Stimulated activated CD4-positive, alpha-beta T cell treated with anti-CD3 and anti-CD28 coated beads, Interleukin-12 subunit alpha, Interleukin-12 subunit beta, amount 100 ng/mL, for 4 hours (primary cell): ENCODE measurements at places on chromosomes 12 and 14.

GRCh38 chr12:84874125-84874824 lies 38.3 kb downstream of the SLC6A15 start:
- no peak for DNase-seq

- DNase-seq: peak; percentile 12
These were observed at the start of gene SLC7A8 for GRCh38 chr14:23183479-23183878. Gene SLC7A8 (minus strand): TSS chr14:23183660. CDS start chr14:23182914, 746 bp downstream.

- no peak for DNase-seq
These were observed 16.1 kb upstream of the KRT80 start for GRCh38 chr12:52207895-52208294.

- peak; percentile 76 for DNase-seq
These were observed 1.3 kb upstream of the TEDC1 start for GRCh38 chr14:105489542-105490266.

GRCh38 chr12:132207083-132207775 lies 63.0 kb downstream of the NOC4L start:
- DNase-seq: no peak

DNA sequence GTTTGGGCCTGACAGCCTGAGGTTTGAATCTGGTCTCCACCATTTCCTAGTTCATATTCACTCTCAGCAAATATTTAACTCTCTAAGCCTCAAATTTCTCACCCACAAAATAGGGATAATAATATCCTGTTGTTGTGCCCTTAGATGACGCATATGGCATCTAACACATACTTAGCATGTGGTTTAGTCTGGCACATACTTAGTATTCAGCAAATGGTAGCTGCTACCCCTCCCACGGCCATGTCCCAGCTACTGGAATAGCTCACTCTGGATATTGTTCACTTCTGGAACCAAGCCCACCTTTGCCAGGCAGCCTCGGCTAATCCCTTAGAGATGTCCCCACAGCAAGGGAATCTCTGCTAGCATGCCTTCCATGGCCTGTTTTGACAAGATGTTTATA lies 53.3 kb downstream of the BICD1 start:
- DNase-seq: no peak

DNA sequence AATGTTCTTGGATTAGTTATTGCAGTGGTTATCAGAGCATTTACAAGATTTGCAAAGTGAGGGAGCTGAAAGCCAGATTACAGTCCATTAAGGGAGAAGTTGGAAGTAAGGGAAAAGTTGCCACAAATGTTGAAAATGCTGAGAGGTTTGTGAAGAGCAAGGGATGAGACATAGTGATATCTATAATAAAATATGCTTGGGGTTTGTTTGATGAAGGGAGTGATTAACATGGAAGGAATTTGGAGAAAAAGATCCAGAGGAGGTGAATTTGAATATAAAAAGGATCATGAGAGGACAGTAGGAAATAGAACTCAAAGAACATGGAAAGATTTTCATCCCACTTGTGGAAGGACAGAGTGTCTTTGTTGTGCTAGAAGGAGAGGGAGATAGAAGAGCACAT lies 19.3 kb upstream of the CCER1 start:
- DNase-seq: no peak

DNA sequence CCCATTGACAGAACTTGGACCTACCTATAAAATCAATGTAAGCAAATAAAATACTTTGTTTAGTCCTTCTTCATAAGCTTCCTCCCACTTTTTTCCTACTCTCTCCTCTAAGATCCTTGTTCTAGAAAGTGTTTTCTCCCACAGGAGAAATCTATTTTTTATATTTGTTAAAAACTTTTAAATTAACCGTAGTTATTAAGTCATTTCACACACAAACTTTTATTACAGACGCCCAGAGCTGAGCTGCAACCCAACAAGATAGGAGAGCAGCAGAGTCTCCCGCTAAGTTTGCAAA lies 27.7 kb downstream of the DAD1 start:
- no peak for DNase-seq

DNA sequence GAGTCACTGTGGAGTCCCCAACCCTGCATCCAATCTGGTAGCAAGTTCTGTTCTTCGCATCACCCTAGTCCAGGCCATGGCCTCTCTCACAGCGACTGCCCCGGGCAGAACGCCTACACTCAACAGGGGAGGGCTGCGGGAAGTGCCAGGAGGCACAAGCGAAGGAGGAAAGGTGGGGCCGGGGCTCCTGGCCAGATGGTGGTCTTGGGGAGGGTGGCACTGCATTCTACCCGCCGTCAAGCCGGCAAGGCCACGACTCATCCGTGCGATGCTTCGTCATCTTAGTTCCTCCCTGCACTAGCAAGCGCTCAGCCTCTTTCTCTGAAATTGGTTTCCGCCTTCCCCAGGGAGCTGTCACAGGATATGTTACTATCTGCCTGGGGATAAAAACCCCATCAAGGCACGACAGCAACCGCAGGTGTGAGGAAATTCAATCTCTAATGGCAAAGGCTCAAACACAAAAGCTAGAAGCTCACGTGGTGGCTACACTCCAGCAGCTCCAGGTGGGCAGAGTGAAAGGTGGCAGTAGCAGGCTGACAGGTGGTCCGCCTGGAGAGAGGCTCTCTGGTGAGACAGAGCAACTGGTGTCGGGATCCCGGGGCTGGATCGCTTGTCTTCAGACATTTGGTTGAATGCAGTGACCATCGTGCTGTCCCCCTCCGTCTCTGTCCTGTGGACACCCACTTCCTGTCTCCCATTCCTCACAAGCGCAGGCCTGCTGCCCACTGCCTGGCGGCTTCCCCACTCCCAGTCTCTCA lies 34.1 kb downstream of the ACADS start:
- DNase-seq: no peak

GRCh38 chr14:24399999-24400718 lies 1.4 kb downstream of the NYNRIN start:
- no peak for DNase-seq

GRCh38 chr12:10891937-10892336 lies 7.9 kb upstream of the PRH1 start:
- DNase-seq: no peak

GRCh38 chr12:6056406-6057240 lies 67.8 kb downstream of the VWF start:
- peak; percentile 23 for DNase-seq

DNA sequence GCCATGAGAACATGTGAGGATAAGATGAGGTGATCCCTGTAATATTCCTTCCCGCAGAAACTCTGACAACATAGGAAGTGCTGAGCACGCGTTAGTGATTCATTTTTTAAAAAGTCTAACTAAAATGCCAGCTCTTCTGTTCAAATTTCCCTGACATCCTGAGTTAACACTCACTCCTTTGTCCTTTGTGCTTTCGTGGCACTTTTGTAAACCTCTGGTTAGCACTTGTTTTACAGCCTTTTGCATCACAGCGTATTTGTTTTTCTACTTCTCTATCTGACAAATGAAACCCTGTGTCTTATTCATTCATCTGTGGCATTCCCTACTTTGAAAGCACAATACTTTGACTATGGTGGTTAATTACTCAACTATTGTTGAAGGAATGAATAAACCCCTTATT lies 313.6 kb downstream of the NUAK1 start:
- no peak for DNase-seq

DNA sequence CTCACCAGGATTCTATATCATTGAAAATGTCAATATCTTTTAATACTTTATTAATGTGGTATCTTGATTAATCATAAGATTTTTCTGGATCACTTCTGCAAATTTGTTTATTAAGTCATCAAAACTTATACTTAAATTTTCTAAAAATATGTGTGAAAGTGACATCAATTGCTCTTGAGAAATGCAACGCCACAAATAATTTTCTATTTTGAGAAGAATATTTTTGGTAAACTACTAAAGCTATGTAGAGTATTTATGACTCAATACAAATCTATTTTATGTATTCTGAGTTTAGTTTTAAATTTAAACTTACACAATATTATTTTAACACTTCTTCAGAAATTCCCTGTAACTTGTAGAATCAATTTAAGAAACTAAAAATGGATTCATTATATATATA lies 263.3 kb downstream of the RASSF9 start:
- DNase-seq: no peak

DNA sequence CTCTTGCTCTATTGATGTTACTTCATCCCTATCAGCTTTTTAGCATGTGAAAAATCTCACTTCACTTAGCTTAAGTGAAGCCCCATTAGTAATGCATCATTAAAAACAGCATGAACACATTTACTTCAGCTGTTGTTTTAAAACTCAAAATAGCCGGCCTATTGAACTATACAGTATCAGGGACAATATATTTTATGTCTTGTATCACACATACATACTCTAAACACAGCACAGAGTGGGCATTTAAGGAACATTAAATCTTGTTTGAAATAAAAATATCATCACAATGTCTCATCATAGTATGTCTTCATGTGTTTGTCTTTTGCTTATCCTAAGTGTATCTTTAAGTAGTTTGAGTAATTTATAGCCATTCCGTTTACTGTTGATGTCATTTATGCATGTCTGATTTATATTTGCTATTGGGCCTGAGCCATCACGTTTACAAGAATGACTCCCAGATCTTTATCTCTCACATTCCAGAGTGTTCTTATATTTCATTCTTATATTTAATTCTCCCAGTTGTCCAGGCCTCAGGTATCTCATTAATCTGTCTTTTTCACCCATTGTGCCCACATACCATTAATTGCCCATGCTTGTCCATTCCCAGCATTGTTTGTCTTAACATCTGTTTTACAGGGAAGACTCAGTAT lies 57.5 kb downstream of the ARHGAP5 start:
- no peak for DNase-seq

DNA sequence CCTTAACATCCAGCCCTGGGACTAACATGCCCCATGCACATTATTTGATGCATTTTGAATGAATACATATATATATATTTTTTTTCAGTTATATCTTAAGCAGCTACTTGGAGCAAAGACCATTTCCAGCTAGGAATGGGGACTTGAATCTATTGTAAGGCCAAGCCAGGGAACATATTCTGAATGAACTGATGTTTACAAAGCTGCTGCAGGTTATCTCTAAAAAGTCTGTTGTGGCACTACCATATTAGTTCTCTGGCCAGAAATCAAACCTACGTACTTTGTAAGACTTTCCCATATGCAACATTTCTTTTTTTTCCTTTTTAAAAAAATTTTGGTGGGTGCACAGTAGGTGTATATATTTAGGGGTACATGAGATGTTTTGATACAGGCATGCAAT lies 43.4 kb downstream of the PELI2 start:
- no peak for DNase-seq

DNA sequence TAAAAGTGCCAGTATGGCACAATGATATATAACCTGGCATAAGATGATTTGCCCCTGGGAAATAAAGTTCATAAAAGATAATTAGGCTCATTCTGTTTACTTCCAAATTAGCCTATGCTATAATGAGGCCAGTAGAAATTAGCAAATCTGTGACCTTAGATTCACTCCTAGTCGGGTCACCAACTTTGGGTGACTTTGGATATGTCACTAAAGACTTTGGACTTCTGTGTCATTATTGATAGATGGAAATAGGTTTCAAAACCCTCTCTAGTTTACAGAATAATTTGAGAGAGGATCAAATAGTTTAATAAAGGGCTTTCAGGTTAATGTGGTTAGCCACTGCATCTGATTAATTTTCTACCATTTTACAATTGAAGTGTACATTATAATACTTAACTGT lies 1869.3 kb upstream of the FLRT2 start:
- no peak for DNase-seq

- DNase-seq: peak; percentile 42
These were observed 3.6 kb upstream of the DNAJC22 start for GRCh38 chr12:49342914-49343731.

- DNase-seq: no peak
These were observed 181.5 kb downstream of the ACSS3 start for GRCh38 chr12:81259360-81259759.

GRCh38 chr12:7038591-7038990 lies 20.3 kb upstream of the LPCAT3 start:
- no peak for DNase-seq

GRCh38 chr12:78164154-78164553 lies 333.5 kb downstream of the NAV3 start:
- DNase-seq: no peak

DNA sequence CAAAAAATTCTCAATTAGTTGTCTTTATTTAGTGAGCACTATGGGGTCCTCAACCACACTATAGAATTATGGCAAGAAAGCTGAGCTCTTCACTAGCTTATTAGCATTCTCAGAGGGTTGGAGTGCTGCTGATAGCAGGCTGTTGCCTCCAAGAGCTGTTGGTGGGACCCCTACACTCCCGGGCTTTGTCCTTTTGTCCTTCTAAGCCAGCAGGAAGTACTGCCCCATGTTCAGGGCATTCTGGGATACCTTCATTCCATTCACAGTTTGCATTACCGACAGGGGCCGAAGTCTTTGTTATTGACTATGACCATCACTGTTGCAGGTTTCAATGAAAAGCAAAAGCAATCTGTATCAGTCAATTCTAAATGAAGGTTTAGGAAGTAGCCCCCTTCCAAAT lies 89.5 kb upstream of the OTX2 start:
- no peak for DNase-seq

DNA sequence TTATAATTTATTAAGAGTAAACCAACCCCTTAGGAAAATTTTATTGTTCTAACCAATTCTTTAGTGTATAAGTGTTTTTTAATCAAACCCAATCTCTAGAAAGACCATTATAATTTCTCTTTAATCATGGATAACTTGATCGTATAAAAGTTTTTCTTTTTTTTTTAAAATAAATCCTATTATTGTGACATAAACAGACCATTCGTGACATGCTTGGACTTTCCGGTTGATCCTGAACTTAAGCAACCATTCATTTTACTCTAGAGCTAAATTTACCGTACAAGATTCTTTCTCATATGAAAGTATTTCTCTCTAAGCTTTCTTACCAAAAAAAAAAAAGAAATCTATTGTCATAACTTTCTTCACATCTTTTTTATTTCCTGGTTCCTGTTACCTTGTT lies 32.6 kb upstream of the SLC38A4 start:
- no peak for DNase-seq

DNA sequence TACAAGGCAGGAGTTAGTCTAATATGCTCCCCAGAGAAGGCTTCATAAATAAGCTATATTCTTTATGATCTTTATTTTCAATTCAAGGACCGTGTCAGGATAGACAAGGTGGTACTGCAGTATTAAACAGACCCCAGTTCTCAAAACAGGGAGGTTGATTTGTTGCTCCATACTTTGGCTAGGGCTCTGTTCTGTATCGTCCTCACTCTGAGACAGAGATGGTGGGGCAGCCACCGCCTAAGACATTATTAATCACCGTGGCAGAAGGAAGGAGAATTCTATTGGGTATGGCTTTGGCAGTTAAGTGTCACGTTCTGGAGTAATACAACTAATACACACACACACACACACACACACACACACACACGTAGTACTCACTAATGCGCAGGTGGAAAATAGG lies 117.0 kb upstream of the SLCO1C1 start:
- no peak for DNase-seq
